A673 (cell line): ENCODE measurements at places on chromosomes 7 and 10.

DNA sequence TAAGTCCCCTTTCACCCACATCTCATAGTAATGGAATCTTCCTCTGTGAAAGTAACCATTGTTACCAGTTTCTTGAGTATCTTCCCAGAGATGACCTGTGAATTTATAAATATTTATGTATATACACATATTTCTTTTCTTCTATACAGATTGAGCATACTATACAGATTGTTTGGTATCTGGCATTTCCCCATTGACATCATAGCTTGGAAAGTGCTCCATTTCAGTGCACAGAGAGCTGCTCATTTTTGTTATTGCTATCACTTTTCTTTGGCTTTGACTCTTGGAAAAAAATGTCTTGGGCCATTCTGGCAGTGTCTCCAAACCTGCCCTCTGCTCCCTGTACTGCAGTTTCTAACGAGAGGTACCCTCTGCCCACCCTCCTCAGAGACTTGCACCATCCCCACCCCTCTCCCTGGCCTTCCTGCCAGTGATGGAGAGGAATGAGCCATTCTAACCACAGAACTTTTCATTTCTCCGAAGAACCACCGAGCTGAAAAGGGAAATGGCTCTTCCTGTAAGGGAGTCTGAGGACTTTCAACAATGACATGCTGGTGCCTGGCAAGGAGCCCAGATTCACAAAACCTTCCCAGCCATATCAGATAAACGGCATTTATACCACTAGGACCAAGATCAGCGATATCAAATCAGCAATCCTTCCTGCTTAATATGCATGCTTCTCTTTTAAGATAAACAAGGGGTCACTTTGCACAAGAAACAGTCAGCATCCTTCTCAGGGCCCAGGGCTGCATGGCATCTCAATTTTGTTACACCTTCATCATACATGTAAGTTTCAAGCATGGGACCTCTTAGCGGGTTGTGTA, 19.7 kb upstream of the CCSER2 start:
- peak; percentile 83 for DNase-seq

DNA sequence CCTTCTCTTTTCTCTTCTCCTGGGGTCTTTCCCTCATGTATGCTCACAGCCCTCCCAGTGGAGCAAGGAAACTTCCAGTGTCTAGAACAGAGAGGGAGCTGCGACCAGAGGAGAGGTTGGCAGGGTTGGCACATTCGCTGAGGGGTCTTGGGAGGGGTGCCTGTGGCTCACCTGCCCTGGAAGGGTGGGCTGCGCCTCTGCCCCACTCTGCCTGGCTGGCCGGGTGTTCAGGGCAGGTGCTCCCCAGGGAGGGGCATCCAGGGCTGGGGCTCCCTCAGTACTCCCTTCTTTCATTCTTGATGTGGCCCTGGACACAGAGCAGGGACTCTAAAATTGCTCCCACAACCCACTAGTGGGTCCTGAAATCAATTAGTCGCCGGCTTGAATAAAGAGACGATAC, 16.9 kb downstream of the SHH start:
- no peak for DNase-seq

GRCh38 chr7:67022511-67022910, 25.9 kb downstream of the TYW1 start:
- no peak for DNase-seq

GRCh38 chr7:20241194-20241910, 24.2 kb upstream of the MACC1 start:
- DNase-seq: peak; percentile 64

DNA sequence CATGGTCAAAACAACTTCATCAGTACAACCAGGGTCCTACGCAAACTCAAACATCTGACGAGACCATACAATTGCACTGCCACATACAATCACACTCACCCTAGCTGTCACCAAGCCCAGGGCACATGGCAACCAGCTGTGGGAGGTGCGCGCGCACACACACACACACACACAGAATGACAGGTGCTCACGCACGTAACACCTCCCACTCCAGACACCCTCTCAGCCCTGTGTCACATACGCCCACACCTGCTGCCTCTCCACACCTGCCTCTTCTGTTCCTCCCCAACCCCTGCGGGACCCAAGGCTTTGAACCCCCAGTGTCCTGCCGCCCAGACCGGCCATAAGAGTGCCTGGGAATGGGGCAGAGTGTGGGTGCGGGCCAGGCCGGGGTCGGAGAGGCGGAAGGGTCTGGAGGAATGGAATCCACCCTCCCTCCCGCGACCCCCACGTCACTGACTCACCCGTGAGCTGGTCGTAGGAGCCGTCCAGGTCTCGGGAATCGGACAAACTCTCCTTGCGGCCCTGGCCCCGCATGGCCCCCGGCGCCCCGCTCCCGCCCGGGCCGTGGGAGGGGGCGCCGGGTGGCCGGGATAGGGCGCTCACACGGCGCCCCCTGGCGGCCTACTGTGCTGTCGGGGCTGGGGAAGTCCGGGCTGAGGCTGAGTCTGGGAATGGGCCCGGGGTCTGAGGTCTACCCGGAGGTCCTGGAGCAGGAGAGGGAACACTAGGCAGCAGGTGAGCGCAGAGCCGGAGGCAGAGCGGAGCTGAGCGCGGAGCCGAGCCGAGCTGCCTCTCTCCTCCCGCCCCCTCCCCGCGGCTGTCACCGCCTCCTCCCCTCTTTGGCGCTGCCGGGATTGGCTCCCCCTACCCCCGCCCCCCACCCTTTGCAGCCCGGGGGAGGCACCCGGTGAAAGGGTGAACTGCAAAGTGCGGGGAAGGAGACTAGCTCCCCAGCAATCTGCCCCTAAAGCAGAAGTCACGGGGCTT, at the start of gene KCNIP2:
TSS of gene KCNIP2 (minus strand) at position 769 of the 990 bp plus-strand sequence. CDS start at position 537, 232 bp downstream.
- DNase-seq: peak; percentile 66

- DNase-seq: no peak
These were observed 56.0 kb downstream of the KAT6B start for GRCh38 chr10:74882427-74882826.

- DNase-seq: peak; percentile 14
These were observed 174.8 kb downstream of the RTKN2 start for GRCh38 chr10:62093863-62094291.

- DNase-seq: no peak
These were observed 358.7 kb upstream of the MGMT start for GRCh38 chr10:129108378-129108777.

- DNase-seq: no peak
These were observed 222.4 kb downstream of the SORCS1 start for GRCh38 chr10:106942035-106942662.

- DNase-seq: no peak
These were observed 4.6 kb downstream of the CEP41 start for GRCh38 chr7:130436253-130436652.

GRCh38 chr10:5561704-5562645, 37.2 kb downstream of the CALML3 start:
- no peak for DNase-seq

GRCh38 chr10:21293518-21294356, 231.7 kb downstream of the SKIDA1 start:
- DNase-seq: peak; percentile 48

DNA sequence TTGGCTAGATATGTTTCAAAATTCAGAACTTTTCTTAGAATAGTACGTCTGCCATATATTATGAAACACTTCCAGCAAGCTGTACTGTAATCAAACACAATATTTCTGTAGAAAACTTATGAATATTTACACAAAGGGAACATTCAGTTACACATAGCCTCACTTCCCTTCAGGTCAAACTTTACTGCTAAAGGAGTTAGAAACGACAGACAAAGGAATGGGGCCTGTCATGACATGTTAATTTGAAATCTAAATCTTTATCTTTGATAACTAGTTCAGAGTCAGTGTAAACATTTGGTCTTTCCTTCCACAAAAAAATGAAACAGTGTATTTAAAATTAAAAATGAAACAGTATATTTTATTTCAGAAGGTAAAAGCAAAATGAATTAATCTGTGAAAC, 1.0 kb upstream of the CROT start:
- no peak for DNase-seq

- no peak for DNase-seq
These were observed 1083.6 kb upstream of the PHF14 start for GRCh38 chr7:9890092-9890491.

DNA sequence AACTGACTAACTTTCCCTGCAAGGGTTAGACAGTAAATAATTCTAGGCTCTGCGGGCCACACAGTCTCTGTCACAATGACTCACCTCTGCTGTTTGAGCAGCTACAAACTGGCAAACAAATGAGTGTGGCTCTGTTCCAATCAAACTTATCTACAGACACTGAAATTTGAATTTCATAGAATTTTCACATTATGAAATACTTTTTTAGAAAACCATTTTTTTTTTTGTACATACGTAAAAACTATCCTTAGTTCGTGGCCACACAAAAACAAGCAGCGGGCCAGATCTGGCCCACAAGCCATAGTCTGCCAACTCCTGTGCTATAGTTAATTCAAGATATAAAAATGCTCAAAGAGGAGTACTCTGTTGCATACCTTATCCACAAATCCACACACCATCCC, 32.6 kb downstream of the PIP4K2A start:
- peak; percentile 17 for DNase-seq

DNA sequence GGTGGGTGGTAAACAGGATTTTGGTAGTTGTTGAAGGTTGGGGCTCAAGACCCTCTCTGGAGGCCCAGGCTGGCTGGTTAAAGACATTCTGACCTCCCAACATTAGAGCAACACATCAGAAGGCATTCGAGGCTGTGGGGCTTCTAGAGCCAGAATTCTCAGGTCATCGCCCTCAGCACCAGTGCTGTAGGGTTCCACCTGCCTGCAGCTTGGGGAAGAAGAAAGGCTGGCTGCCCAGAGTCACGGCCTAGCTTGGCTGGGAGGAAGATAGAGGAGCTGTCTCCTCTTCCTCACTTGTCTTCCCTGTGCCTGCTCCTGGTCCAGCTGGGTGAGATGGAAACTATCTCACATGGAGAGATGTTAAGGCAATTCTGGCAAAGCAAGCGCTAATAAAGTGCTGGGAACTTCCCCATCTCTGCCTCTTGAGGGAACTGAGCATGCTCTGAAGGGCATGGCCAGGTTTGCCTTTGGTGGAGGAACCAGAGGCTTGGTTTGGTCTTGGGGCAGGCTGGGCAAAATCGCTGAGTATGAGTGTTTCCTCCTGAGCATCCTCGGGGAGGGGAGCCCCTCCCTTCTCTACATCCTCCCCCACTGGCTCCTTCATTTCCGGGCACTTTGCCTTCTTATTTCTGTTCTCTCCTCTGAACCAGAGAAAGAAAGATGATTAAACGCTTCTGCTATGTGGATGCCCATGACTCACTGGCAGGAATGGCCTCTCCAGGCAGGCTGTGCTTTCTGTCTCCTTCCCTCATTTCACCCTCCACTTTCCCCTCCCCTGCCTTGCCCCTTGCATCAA, 509.0 kb upstream of the PODXL start:
- DNase-seq: peak; percentile 85

DNA sequence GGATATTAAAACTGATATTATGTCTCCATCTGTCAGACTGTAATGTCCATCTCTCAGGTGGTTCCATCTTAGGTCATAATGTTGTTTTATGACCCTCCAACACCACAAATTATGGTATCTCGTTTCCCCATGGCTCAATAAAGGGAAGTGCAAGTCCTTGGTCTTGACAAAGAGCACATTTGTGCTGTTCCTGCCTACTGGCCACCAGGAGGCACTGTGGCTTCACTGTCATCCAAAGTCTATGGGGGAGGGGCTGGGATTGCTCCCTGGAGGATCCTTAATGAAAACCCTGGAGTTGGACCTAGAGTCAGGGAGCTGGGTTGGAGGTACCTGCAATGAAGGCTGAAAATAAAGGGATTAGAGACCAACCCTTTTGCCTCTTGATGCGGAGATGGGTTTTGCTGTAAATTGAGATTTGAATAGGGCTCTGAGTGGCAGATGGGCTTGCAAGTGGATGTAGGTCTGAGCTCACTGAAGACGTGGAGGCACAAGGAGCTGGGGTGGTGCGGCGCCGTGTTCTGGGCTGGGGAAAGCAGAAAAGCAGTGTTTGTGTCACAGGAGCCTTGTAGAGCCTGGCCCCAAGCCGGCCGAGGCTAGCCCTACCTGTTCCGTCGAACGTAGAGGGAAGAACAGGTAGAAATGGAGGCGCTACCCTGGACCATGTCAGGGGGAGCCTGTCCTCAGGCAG, 180.5 kb upstream of the PRSS58 start:
- DNase-seq: peak; percentile 62

GRCh38 chr7:112833082-112833481, 42.9 kb upstream of the TMEM168 start:
- no peak for DNase-seq

GRCh38 chr10:75449382-75450074, 18.1 kb downstream of the LRMDA start:
- DNase-seq: no peak

GRCh38 chr10:30510932-30511700, 77.1 kb downstream of the MAP3K8 start:
- DNase-seq: no peak

GRCh38 chr10:15290671-15291070, 80.4 kb downstream of the FAM171A1 start:
- DNase-seq: no peak

- peak; percentile 33 for DNase-seq
These were observed 3.7 kb upstream of the ZNF800 start for GRCh38 chr7:127396184-127396583.

- DNase-seq: no peak
These were observed 49.3 kb upstream of the KCNIP2 start for GRCh38 chr10:101892782-101893391.

GRCh38 chr7:135164357-135165061, 6.0 kb downstream of the CYREN start:
- no peak for DNase-seq

- DNase-seq: no peak
These were observed 49.3 kb upstream of the IL6 start for GRCh38 chr7:22677680-22678079.

GRCh38 chr7:25886387-25887240, 265.4 kb upstream of the NFE2L3 start:
- no peak for DNase-seq

GRCh38 chr10:29434111-29434510, 145.2 kb downstream of the LYZL1 start:
- no peak for DNase-seq

- peak; percentile 52 for DNase-seq
These were observed 1.1 kb downstream of the JMJD1C start for GRCh38 chr10:63464402-63465292.

DNA sequence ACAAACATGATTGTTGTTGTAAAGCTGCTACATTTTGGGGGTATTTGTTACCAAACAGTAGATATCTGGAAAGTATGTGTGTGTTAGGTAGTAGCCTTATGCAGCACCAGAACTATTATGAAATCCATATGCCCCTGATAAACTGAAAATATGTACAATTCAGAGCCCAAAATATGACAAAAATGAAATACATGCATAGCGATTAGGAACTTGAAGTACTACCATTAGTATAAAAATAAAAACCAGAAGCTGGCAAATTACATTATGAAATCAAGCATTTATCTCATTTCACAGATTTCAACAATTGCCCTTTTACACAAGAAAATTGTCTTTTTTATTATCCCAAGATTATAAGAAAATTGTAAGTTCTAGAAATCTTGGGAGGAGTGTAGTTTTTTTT, 33.9 kb downstream of the SLC26A5 start:
- no peak for DNase-seq
